ENCODE measurements at places on chromosomes 2 and 18.

DNA sequence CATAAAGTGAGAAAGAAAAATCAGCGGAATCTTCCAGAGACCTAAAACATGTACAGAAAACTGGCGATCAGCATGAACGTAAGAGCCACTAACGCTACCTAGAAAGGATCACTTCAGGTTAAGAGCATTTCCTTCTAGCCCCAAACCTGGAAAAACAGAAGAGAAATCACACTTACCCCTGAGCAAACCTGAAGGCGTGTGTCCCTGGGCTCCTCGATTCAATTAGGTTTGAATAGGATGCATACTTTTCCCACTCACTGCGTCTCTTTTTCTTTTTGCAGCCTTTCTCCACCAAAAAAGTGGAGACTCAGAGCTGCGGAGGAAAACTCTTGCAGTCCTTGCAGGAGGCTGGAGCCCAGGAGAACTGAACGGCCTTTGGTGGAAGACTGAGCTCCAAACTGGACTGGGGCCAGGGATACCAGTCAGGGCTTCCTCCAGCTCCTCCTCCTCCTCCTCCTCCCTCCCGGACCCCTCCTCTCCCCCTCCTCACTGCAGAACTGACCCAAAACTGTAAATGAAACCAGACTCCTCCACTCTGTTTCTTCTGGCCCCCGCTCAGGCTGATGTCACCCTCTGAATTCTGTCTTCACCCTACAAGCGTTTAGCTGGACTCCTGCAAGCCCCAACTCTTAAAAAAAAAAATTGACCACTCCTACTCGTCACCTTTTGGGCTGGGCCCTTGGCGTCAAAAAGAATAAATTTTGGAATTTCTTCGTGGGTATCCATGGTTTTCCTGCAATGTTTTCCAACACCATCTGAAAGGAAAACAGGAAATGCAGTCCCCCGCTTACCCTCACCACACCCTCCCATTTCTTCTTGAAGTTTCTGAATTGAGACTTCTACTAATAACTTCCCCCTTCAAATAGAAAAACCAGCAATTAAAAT, at the start of gene COL6A3:
TSS of gene COL6A3 (minus strand) at position 388 of the 885 bp plus-strand sequence. CDS start 17,347 bp downstream, outside the sequence.
- no peak for DNase-seq

GRCh38 chr2:241762933-241763369, 13.7 kb upstream of the GAL3ST2 start:
- DNase-seq, result peak; percentile 42

GRCh38 chr18:57929922-57930321, 114.1 kb upstream of the NEDD4L start:
- DNase-seq, result no peak

GRCh38 chr18:27120246-27120645, 64.9 kb downstream of the CHST9 start:
- DNase-seq, result no peak

DNA sequence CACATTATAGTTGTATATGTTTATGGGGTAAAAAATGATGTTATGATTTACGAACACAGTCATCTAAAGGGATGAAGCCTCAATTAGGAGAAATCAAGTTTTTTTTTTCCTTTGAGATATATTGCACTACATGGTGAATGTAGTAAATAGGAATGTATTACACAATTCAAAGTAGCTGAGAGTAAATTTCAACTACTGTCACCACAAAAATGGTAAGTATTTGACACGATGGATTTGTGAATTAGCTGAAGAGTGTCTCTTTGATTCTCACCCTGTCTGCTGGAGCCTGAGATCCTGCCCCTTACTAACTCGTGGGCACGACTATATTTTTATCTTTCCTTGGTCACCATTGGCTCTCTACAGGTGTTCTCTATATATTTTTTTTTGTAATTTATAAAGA, 540.4 kb upstream of the DSEL start:
- DNase-seq, result no peak

DNA sequence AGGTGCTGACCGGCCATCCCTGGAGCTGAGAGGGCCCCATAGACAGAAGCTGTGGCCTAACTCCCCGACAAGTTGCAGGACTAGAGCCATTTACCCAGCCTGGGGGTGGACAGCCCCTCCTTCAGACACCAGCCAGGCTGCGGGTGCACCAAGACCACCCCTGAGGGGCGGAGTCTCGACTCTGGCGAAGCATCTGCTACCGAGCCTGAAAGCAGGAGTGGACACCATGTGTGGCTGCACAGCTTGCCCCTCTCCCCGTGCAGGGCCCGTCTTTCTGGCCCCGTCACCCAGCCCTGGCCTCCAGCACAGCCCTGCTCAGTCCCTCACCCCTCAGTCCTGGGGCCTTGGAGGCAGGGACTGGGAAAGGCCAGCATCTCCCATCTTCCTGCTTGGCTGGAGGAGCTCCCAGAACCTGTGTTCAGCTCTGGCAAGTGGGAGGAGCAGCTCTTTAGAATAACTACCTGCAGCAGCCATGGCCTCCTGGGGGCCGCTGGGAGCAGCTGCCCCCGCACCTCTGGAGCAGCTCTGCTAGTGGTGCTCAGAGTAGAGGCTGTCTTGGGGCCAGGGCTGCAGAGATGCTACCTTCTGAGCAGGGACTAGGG, 275.8 kb downstream of the NDUFA10 start:
- DNase-seq, result no peak

- no peak for DNase-seq
Measured at GRCh38 chr2:235449568-235449967, 44.3 kb upstream of the AGAP1 start.

DNA sequence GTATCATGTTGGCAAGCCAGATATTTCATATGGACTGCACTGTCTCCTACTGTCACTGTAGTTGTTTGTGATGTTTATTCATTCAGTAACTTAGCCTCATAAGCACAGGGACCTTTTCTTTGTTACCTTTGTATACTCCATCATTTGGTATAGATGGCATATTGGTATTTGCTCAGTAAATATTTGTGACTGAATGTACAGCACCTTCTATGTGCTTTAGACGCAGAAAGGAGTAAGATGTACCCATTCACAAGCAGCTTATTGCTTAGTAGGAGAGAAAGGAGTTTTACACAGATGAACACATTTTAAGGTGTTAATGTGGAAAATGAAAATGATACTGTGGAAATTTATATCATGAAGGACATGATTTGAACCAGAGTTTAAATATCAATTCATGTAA, 12.0 kb downstream of the EPC2 start:
- DNase-seq, result no peak

GRCh38 chr2:121502246-121502645, 28.4 kb upstream of the RNU4ATAC start:
- no peak for DNase-seq

GRCh38 chr18:59650266-59650820, 46.9 kb downstream of the CCBE1 start:
- no peak for DNase-seq

GRCh38 chr2:241812730-241813643, 4.0 kb downstream of the NEU4 start:
- no peak for DNase-seq

DNA sequence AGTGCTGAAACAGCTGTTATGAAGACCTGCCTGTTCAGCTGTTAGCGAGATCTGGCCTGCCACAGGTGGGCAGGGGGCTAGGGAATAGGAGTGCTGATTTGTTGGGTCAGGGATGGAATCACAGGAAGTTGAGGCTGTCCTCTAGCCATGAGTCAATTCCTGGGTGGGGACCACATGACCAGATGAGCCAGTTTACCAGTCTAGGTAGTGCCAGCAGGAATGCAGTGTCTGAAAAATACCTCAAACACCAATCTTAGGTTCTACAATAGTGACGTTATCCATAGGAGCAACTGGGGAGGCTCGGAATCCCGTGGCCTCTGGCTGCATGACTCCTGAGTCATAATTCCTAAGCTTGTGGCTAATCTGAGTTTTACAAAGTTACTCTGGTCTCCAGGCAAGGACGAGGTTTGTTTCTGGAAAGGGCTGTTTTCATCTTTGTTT, 44.9 kb downstream of the DYSF start:
- no peak for DNase-seq

- DNase-seq, result no peak
Measured at GRCh38 chr2:66164470-66164869, 270.5 kb upstream of the MEIS1 start.

- DNase-seq, result no peak
Measured at GRCh38 chr2:162014751-162015150, 59.3 kb downstream of the DPP4 start.

GRCh38 chr2:207136874-207137273, 28.9 kb downstream of the KLF7 start:
- DNase-seq, result no peak

GRCh38 chr2:29755829-29756228, 165.6 kb downstream of the ALK start:
- DNase-seq, result no peak

DNA sequence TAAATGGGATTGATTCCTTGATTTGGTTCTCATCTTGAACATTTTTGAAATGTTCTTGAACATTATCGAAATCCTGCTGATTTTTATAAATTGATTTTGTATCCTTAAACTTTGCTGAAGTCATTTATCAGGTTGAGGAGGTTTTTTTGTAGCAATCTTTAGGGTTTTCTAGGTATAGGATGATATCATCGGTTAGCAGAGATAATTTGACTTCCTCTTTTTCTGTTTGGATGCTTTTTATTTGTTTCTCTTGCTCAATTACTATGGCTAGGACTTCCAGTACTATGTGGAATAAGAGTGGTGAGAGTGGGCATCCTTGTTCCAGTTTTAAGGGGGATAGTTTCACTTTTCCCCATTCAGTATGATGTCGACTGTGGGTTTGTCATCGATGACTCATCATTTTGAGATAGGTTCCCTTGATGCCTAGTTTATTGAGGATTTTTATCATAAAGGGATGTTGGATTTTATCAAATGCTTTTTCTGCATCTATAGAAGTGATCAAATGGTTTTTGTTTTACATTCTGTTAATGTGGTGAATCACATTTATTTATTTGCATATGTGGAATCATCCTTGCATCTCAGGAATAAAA, 201.5 kb upstream of the ZSWIM2 start:
- DNase-seq, result no peak

DNA sequence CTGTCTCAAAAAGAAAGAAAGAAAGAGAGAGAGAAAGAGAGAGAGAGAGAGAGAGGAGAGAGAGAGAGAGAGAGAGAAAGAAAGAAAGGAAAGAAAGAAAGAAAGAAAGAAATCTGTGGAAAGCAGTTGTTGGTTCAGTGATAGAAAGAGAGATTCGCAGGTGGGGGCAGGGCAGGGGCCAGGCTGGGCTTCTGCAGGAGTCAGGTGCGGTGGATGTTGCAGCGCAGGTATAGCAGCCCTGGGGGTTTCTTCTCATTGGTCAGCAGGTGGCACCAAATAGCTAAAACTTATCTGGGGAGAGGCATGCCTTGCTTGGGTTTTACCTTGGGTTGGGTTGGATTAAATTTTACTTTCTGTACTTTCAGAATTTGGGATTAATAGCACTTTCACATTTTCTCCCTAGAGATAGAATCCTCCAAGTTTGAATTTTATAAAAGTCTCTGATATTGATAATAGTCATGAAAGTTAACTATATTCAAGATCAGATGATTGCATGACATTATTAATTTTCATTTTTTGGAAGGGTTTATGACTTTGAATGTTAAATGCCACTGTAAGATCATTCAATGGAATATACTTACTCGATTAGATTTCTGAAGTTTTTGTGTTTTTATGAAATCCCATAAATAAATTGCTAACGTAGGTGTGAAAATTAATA, 66.6 kb downstream of the SPTBN1 start:
- peak; percentile 25 for DNase-seq

DNA sequence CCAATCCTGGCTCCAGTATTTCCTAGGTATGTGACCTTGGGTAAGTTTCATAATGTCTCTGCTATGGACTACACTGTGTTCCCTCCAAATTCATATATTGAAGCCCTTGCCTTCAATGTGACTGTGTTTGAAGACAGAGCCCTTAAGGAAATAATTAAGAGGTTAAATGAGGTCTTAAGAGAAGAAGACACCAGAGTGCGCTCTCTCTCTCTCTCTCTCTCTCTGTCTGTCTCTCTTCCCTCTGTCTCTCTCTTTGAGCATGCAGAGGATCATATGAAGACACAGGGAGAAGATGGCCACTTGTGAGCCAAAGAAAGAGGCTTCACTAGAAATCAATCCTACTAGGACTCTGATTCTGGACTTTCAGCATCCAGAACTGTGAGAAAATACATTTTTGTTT, 52.2 kb downstream of the NXPH2 start:
- no peak for DNase-seq

DNA sequence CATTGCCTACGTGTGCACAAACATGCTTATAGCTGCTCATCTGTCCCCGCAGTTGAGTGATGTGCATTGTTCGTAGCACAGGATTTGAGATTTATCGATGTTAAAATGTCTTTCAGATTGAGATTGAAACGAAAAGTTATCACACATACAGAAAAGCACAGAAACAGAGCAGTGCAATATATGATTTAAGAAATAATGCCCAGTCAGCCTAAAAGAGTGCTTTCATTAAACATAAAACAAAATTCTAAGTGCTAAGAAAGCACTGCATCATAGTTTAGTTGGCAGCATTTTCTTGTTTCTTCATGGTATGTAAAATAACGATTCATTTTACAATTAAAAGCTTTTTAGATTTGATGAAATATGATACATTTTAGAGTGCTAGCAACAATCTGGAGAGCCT, 31.9 kb upstream of the GORASP2 start:
- no peak for DNase-seq

GRCh38 chr2:213224366-213224765, 59.9 kb upstream of the SPAG16 start:
- DNase-seq, result no peak

- DNase-seq, result no peak
Measured at GRCh38 chr2:38659115-38659514, 6.8 kb upstream of the GALM start.

DNA sequence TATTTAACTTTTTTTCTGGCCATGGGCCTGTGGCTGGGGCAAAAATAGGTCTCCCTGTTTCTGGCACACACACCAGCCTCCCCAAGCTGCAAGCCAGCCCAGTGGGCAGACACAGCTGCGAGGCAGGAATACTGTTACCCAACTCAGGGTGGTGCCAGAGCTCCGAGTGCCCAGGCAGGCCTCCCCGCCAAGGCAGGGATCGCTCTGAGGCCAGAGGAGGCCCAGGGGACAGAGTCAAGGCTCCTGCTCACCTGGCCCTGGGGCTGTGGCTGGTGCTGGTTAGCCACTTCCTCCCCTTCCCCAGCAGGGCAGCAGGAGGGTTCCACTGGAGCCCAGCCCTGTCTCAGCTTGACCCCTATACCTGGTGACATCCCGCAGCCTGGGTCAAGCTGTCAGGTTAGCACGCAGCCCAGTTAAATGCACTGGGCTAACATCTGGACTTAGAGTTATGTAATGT, 67.1 kb upstream of the EPAS1 start:
- no peak for DNase-seq
